ENCODE measurements at places on chromosomes 6 and 20. TPM values are rescaled to one million over a fixed set of nuclear protein-coding genes. Genes with fewer than 3 reads are reported as not detected.

The HLA-DOA gene
- 0.48 TPM for total RNA-seq

The SCRT2 gene
- total RNA-seq, result not detected

- DNase-seq, result no peak
These were observed 6.1 kb downstream of the FBXO5 start for GRCh38 chr6:152976749-152977148.

GRCh38 chr6:44671333-44671732 is 283.8 kb downstream of the CDC5L start:
- no peak for DNase-seq

DNA sequence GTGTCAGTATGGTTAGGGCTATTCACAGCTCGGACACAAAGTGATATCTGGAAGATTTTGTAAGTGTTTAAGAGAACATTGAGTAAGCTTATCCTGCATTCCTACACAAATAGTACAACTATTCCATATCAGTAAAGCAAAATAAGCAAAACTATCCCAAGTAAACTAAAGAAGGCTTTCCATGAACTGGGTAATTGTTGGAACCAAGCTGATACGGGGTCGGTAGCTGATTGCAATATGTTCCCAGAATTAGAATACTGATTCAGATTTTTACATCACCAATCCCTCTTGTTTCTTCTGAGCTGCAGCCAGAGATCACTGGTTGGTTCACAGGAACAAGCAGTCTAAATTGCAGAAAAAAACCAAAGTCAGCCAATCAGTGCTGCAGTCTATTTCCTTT is 54.1 kb downstream of the CDS2 start:
- no peak for DNase-seq

All from psoas muscle (tissue), 8 donors.